ENCODE measurements at places on chromosomes 13 and 19.

DNA sequence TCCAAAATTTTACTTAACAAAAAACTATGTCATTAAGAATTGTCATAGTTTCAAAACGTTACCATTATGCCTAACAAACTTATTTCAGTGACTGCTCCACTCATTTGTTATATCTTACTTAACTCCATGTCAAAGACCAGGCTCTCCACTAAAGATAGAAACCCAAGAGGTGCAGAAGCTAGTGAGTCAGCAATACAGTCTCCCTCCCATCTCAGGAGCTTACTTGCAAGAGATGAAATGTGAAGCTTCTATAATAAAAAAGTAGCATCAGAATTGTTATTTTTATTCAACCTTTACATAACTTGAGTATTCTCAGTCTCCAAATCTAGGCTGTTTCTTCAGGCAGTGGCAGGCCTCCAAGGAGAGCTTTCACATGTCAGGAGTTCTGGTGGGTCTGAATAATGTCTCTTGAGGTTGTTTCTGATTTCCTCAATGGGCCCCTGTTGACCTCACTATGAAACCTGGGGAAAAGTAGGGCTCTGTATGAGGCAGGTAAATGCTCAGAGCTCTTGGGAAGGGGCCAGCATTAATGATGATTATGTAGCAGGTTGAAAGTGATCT lies 242.0 kb downstream of the NDFIP2 start:
- no peak for DNase-seq

GRCh38 chr13:27446986-27447583 lies 3.3 kb downstream of the MTIF3 start:
- no peak for DNase-seq

GRCh38 chr19:48654299-48655059 lies 8.5 kb upstream of the CA11 start:
- DNase-seq = no peak

- no peak for DNase-seq
These were observed 41.7 kb upstream of the CEACAM20 start for GRCh38 chr19:44570984-44571684.

DNA sequence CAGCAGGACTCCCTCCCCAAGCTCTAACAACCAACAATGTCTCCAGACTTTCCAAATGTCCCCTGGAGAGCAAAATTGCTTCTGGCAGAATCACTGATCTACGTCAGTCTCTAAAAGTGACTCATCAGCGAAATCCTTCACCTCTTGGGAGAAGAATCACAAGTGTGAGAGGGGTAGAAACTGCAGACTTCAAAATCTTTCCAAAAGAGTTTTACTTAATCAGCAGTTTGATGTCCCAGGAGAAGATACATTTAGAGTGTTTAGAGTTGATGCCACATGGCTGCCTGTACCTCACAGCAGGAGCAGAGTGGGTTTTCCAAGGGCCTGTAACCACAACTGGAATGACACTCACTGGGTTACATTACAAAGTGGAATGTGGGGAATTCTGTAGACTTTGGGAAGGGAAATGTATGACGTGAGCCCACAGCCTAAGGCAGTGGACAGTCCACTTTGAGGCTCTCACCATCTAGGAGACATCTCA lies 6.2 kb upstream of the CEACAM5 start:
- no peak for DNase-seq

GRCh38 chr13:45527699-45528462 lies 63.1 kb downstream of the COG3 start:
- no peak for DNase-seq

DNA sequence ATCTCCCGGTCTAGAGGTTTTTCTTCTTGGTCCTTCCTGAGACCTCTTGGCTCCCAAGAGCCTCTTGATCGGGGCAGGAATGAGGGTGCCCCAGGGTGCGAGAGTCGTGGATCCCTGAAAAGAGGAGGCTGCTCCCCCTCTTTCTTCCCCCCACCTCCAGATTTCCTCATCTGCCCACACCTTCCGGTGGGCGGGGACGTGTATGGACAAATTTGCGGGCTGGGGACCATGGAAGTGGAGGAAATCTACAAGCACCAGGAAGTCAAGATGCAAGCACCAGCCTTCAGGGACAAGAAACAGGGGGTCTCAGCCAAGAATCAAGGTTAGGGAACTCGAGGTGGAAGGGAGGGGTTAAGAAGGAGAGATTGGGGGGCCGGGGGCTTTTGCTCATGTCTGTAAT lies at the start of gene MCEMP1:
TSS of gene MCEMP1 (plus strand) at position 237 of the 400 bp plus-strand sequence. CDS start at position 268, 31 bp downstream.
- no peak for DNase-seq

GRCh38 chr13:113787694-113788093 lies 28.7 kb downstream of the TMEM255B start:
- DNase-seq = no peak

- DNase-seq = no peak
These were observed 66.3 kb downstream of the IRS2 start for GRCh38 chr13:109719962-109720646.

GRCh38 chr13:25169356-25169755 lies 2.7 kb downstream of the AMER2 start:
- no peak for DNase-seq

- no peak for DNase-seq
These were observed 4.6 kb upstream of the PLAUR start for GRCh38 chr19:43674596-43674995.

GRCh38 chr13:106471957-106472543 lies 63.4 kb downstream of the EFNB2 start:
- no peak for DNase-seq

- DNase-seq = no peak
These were observed 930.5 kb upstream of the MIR17HG start for GRCh38 chr13:90416938-90417337.

- no peak for DNase-seq
These were observed 10.3 kb downstream of the ELAVL1 start for GRCh38 chr19:7994928-7995809.

DNA sequence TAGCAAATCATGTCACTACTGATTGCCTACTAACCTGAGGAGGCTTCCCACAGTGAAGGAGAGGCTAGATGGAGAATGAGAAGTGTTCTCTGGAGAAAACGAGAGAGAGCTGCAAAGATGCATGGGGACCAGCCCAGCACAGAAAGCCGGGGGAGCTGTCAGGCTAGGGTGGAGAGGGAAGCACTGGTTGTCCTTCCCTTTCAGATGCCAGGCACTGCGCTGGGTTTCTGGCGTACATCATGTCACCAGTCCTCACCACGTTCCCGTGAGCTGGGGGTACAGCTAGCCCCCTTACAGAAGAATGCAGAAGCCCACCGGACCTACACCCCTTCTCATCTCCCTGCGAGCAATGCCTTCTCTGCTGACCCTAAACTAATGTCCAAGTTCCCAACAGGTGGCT lies 86.0 kb downstream of the STK24 start:
- no peak for DNase-seq

DNA sequence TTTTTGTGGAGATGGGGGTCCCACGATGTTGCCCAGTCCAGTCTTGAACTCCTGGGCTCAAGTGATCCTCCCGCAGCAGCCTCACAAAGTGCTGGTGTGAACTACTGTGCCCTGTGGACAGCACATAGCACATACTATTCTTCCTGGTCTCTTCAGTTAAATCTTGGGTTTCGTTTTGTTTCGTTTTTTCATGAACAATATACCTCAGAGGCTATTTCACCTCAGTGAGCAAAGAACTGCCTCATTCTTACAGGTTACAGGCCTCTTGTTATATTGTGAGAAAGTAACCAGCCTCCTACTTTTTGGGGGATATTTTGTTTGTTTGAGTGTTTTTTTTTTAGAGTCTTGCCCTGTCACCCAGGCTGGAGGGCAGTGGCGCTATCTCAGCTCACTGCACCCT lies 1.3 kb upstream of the C3 start:
- no peak for DNase-seq

- no peak for DNase-seq
These were observed 26.3 kb downstream of the TSSK6 start for GRCh38 chr19:19488875-19489690.

DNA sequence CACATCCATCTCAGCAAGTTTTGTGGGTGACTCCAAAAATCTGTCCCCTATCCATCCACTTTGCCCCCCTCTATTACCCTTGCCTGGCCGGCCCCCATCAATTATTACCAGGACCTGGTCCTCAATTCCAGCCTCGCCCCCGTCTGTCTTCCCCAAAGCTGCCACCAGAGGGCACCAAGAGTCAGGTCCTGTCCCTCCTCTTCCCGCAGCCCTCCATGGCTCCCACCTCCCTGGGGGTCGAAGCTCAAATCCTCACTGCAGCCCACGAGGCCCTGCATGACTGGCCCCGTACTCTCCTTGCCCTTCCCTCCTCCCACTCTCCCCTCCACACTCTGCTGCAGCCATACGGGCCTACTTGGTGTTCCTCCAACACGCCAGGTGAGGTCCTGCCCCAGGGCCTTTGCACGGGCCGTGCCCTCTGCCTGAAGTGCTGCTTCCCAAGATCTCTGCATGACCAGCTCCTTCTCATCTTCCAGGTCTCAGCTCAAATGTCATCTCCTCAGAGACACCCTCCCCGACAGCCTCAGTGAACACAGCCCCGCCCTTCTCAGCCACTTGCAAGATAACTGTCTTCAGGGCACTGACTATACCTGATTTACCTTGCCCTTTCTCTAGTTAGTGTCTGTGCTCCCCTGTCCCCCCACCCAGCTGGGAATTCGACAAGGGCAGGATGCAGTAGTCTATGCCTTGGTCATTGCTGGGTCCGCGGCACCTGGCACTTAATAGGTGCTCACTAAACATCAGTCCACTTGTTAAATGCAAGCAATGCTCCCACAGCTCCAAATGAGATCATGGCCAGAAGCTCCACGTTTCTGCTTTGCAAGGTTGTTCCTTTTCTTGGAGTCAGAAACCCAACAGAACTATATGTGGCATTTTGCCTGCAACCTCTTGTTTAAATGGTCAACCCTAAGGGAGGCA lies 16.8 kb upstream of the SEMA6B start:
- DNase-seq = no peak

DNA sequence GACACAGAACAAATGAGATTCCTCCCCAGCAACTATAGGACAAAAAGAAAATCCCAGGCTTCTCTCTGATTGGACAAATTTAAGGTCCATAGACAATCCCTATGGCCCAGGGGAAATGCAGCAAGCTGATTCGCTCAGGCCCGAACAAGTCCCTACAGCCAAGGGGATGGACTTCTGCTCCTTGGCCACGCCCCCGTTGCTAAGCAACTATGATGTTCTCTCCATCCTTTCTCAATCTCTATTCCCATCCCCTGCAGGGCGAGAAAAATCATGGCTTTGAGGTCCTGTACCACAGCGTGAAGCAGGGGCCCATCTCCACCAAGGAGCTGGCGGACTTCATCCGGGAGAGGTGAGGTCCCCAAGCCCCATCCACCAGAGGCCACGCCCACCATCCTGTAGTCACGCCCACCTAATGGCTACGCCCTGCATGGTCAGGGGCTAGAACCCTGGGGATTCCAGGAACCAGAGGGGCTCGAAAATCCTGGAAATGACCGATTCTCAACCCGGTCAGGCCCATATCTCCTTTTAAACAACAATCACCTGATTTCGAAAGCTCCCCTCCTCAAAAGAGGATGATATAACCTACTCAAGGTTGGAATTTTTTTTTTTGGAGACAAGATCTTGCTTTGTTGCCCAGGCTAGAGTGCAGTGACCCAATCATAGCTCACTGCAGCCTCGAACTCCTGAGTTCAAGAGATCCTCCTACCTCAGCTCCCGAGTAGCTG lies 11.4 kb downstream of the FCHO1 start:
- DNase-seq = no peak

DNA sequence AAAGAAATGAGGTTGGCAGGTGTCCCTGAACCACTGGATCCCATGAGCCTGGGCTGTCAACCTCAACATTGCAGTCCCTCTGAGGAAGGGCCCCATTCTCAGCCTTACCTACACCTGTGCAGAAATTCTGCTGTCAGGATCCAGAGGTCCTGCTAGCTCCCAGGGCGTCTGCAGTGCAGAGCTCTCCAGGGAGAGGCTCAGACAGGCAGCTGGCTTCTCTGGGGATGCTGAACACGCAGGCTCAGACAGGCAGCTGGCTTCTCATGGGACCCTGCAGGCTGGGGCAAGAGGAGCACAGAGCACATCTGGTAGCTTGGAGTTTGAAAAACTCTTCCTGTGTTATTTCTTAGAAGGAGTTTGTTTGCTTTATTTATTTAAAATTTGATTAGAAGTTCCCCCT lies 50.9 kb downstream of the TMEM255B start:
- no peak for DNase-seq

DNA sequence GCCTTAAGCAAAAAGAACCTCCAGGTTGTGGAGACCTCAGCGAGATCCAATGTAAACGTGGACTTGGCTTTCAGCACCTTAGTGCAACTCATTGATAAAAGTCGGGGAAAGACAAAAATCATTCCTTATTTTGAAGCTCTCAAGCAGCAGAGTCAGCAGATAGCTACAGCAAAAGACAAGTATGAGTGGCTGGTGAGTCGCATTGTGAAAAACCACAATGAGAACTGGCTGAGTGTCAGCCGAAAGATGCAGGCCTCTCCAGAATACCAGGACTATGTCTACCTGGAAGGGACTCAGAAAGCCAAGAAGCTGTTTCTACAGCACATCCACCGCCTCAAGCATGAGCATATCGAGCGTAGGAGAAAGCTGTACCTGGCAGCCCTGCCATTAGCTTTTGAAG lies 58.5 kb downstream of the ARHGAP35 start:
- no peak for DNase-seq

GRCh38 chr13:44837250-44837649 lies 152.0 kb downstream of the NUFIP1 start:
- no peak for DNase-seq

GRCh38 chr19:46610851-46611770 lies 10.0 kb downstream of the CALM3 start:
- no peak for DNase-seq

DNA sequence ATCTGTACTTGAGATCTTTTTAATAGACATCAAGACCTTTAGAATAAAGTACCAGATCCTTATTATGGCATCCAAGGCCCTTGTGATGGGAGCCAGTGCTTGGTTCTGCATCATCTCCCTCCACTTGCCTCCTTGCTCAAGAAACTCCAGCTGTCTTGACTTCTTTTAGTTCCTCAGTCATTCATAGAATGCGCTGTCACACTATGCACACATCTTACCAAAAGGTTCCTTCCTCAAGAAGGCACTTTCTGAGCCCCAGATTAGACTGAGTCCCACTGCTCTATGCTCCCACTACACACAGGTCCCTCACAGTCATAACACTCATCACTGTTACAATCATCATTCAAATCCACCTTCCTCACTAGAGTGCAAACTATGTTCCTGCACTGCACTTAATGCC lies 57.8 kb upstream of the ITM2B start:
- no peak for DNase-seq

GRCh38 chr13:32427852-32428580 lies at the start of gene N4BP2L1:
Gene N4BP2L1 (minus strand): TSS chr13:32428130. CDS start chr13:32428082, 48 bp downstream.
- DNase-seq = no peak

- DNase-seq = no peak
These were observed 3.8 kb downstream of the ZAR1L start for GRCh38 chr13:32311188-32311897.
